ENCODE measurements at places on chromosomes 7 and 10. TPM values are rescaled to one million over a fixed set of nuclear protein-coding genes. Genes with fewer than 3 reads are reported as not detected.

WIPF3 gene
- 0.18 TPM for total RNA-seq

GATA3 gene
- 0.35 TPM for total RNA-seq

KCND2 gene
- 0.19 TPM for total RNA-seq

LUC7L2 gene
- total RNA-seq, result 77.6 TPM

MET gene
- 22.8 TPM for total RNA-seq

SPAM1 gene
- total RNA-seq, result not detected

OPN4 gene
- not detected for total RNA-seq

PTN gene
- total RNA-seq, result 95.9 TPM

ZNF680 gene
- total RNA-seq, result 5.5 TPM

ERVW-1 gene
- not detected for total RNA-seq

TAS2R3 gene
- 3.2 TPM for total RNA-seq

AZGP1 gene
- 99.9 TPM for total RNA-seq

SLC16A9 gene
- total RNA-seq, result 15.6 TPM

BPGM gene
- 12.8 TPM for total RNA-seq

MYO1G gene
- 1.3 TPM for total RNA-seq

DOCK4 gene
- total RNA-seq, result 13.3 TPM

NANOS1 gene
- total RNA-seq, result 1.3 TPM

CLRN3 gene
- not detected for total RNA-seq

ADAM22 gene
- total RNA-seq, result 0.97 TPM

CPA4 gene
- 5.3 TPM for total RNA-seq

ZNF32 gene
- 14.7 TPM for total RNA-seq

SPDYE5 gene
- total RNA-seq, result not detected

TSPAN33 gene
- 5.9 TPM for total RNA-seq

ATRNL1 gene
- total RNA-seq, result 4.1 TPM

Measured in esophagus squamous epithelium (tissue), 5 donors.